ENCODE measurements at places on chromosomes 4 and X. TPM values are rescaled to one million over a fixed set of nuclear protein-coding genes. Genes with fewer than 3 reads are reported as not detected.

DNA sequence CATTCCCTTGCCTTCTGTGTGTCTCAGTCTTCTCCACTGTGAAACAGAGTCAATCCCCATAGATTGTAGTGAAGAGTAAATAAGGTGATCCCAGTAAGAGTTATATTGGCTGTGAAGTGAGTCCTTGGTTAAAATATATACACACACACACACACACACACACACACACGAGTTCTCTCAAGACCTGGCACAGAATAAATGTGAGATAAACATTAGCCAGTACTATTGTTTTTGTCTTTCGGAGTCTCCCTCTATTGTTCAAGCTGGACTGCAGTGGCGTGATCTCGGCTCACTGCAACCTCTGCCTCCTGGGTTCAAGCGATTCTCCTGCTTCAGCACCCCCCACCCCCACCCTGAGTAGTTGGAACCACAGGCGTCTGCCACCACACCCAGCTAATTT lies 44.8 kb upstream of the FAM156A start:
- H3K27me3 ChIP-seq = no peaks in the 10 kb centered on the region
- H3K4me3 ChIP-seq = no peak overlapping the region
- DNase-seq = no peak
- no peaks in the 10 kb centered on the region for H3K36me3 ChIP-seq
- H3K27ac ChIP-seq = no peak overlapping the region

- no peak for DNase-seq
- H3K27me3 ChIP-seq = no peaks in the 10 kb centered on the region
- no peak overlapping the region for H3K4me3 ChIP-seq
- no peak overlapping the region for H3K27ac ChIP-seq
Observed at GRCh38 chr4:128700659-128701350, 108.7 kb upstream of the JADE1 start.

DNA sequence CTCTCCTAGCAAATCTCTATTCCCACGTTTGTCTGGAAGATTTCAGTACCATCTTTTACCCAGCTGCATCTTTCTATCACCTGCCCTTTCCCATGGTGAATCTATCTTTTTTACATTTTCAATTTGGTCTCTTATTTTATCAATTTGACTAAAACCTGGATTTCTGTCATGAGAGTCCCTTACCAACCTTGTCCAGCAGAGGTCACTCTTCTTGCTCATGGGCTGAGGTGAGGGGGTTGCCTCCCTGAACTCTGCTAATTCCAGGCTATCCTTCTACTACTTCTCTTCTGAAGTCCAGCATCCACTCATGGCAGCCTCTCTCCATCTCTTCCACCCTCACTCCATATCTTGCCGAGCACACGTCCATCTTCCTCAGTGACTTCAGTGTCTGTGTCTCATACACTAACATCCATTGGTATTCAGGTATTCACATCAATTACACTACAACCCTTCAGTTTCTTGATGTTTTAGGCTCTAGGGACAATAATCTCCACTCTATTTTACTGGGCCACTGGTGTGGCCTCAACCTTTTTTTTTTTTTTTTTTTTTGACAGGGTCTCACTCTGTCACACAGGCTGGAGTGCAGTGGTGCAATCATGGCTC lies 17.8 kb upstream of the ZNF827 start:
- H3K36me3 ChIP-seq = no peaks in the 10 kb centered on the region
- peak; percentile 15 for DNase-seq
- H3K4me1 ChIP-seq = no peaks in the 10 kb centered on the region
- H3K27me3 ChIP-seq = no peaks in the 10 kb centered on the region

GRCh38 chrX:1394731-1395501 lies 3.0 kb upstream of the SLC25A6 start:
- H3K27ac ChIP-seq = no peak overlapping the region
- peaks cover 32% of the 10 kb centered on the region for H3K4me1 ChIP-seq
- DNase-seq = no peak
- H3K4me3 ChIP-seq = no peak overlapping the region
- peaks cover 21% of the 10 kb centered on the region for H3K36me3 ChIP-seq

DNA sequence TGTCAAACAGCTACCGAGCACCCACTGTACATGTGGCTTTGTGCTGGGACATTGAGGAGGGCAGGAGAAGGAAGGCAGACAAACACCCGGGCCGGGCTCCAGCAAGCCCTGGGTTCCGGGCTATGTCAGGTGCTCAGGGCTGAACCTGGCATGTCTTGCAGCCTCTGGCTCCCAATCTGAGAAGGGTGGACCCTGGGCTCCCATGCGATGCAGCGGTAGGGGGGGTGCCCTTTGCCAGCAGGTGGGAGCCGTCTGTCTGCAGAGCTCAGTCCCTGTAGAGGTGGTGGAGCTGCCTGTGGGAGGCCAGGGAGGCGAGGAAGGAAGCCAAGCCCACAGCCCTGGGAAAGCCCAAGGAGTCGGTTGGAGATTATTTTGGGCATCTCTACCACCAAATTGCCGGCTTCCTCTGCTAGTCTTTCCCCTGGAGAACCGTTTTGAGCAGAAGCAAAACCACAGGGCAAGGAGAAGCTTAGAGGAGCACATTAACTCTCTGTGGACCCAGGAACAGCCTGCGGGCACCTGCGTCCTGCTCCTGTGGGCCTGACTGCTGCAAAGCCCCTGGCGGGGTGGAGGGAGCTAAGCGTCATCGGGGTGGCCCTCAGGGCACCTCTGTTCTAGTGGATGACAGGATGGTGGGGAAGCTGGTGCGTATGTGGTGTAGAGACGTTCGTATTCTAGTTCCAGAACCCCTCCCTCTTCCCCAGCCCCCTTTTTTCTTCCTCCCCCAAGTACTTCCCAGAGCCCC lies 10.3 kb downstream of the CPZ start:
- H3K4me3 ChIP-seq = no peak overlapping the region
- H3K27ac ChIP-seq = no peak overlapping the region
- no peaks in the 10 kb centered on the region for H3K36me3 ChIP-seq
- no peak for DNase-seq
- H3K4me1 ChIP-seq = peaks cover 6% of the 10 kb centered on the region
- H3K27me3 ChIP-seq = no peaks in the 10 kb centered on the region

DNA sequence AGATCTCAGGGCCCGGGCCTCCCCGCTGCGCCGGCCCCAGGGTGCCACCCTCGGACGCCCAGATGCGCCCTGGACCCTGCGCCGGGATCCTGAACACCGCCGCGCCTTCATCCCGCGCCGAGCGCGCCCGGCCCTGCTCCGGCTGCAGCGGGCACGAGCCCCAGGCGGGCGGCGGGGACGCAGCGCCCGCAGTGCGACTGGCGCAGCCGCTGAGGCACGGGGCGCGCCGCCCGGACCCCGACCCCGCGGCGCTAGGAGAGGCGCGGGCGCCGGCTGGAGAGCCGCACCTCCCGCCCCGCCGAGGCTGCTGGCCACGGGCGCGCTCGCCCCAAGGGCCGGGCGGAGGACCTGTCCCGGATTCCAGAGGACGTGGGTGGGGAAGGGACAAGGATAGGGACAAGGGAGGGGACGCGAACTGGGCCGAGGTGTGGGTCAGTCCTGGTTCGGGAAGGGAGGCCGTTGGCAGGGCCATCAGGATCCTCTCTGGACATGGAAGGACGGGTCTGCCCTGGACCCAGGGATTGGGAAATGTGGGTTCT lies 1.1 kb downstream of the ZFYVE28 start:
- H3K4me1 ChIP-seq = peaks cover 65% of the 10 kb centered on the region
- no peak for DNase-seq
- no peaks in the 10 kb centered on the region for H3K36me3 ChIP-seq
- H3K27ac ChIP-seq = no peak overlapping the region

DNA sequence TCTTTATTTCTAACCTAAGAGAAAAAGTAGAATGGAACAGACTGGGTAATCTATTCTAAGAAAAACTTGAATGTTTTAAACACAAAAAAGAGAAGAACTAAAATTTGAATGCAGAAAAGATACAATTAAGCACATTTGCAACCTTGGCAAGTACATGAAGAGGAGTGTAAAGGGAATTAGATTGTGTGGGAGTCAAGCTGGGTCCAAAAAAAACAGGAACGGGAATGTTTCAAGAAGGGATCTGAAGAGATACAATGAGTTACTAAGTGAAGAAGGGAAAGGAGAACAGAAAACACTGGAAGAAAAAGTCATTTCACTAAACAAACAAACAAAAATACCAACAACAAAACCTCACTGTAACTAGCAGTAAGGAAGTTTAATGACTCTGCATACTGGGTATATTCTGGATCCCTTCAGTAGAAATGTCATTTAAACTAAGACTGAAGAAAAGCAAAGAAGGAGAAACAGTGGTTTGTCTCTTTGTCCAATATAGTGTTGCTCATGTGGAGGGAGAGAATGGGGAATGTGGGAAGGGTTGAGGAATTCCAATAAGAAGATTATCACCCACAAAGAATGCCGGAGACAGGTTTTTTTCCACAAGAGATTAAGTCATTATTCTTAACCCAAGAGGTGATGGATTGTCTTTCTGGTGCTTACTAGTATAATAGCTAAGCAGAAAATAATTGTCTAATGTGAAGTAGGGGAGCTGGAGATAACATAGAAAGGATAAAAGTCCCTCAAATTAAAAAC lies 50.4 kb upstream of the PTPN13 start:
- H3K4me3 ChIP-seq = no peak overlapping the region
- H3K27ac ChIP-seq = no peak overlapping the region
- H3K4me1 ChIP-seq = peaks cover 7% of the 10 kb centered on the region
- no peaks in the 10 kb centered on the region for H3K36me3 ChIP-seq
- no peaks in the 10 kb centered on the region for H3K27me3 ChIP-seq

GRCh38 chrX:105822138-105823091 lies at the start of gene NRK:
Gene NRK (plus strand): TSS chrX:105822539. CDS start chrX:105822846, 307 bp downstream.
- H3K4me3 ChIP-seq = no peak within 1 kb of the TSS
- no peaks in the 10 kb centered on the region for H3K4me1 ChIP-seq
- no peaks in the 10 kb centered on the region for H3K36me3 ChIP-seq

DNA sequence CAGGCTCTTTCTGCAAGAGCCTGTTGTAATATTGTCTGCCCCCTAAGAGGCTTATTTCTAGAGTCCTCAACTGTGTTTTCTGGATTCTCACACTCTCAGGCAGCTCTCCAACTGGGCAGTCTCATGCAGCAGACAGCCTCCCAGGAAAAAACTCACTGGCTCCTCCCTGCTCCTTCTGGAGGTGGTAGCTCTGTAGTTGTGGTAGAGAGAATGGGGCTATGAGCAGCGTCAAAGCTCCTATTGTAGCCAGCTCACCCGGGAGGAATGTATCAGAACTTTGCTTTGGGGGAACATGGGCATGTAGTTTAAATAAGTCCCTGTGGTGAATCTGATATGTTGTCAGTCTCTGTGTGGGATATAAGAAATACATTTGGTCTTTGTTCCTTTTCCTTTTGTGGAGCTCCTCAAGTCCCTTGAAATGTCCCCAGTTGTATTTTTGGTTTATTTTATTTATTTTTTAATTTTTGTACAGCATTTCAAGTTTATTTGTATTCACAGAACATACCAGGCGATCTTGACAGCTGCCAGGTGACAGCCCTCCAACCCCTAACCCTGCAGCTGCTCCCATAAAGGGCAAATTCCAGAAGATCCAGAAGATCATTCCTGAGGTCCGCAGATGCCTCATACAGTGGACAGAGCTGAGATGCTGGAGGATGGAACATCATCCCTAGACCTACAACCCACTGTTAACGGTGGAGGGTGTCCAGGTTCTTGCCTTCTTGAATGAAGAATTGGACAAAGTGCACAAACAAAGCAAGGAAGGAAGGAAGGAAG lies 45.7 kb downstream of the TRIM61 start:
- H3K4me3 ChIP-seq = no peak overlapping the region
- no peaks in the 10 kb centered on the region for H3K4me1 ChIP-seq
- no peak for DNase-seq

- no peaks in the 10 kb centered on the region for H3K36me3 ChIP-seq
- no peaks in the 10 kb centered on the region for H3K27me3 ChIP-seq
- H3K4me1 ChIP-seq = peaks cover 41% of the 10 kb centered on the region
- peak; percentile 8 for DNase-seq
- H3K4me3 ChIP-seq = no peak overlapping the region
Observed at GRCh38 chr4:38154252-38154651, 194.1 kb downstream of the PTTG2 start.

DNA sequence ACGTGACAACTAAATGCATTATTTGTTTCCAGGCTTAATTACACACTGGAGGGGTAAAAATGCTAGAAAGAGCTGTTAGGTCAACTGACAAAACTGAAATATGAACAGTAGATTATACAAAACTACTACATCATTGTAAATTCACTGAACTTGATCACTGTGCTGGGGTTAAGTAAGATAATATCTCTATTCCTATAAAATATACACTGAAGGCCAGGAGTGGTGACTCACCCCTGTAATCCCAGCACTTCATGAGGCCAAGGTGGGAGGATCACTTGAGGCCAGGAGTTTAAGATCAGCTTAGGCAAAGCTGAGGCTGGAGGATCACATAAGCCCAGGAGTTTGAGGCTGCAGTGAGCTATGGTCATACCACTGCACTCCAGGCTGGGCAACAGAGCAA lies 31.8 kb upstream of the NKX6-1 start:
- no peaks in the 10 kb centered on the region for H3K36me3 ChIP-seq
- H3K4me3 ChIP-seq = no peak overlapping the region

- peaks cover 19% of the 10 kb centered on the region for H3K4me1 ChIP-seq
- H3K36me3 ChIP-seq = no peaks in the 10 kb centered on the region
- DNase-seq = no peak
- no peak overlapping the region for H3K27ac ChIP-seq
- no peaks in the 10 kb centered on the region for H3K27me3 ChIP-seq
Observed at GRCh38 chr4:122537388-122538135, 81.0 kb upstream of the IL2 start.

GRCh38 chr4:110510277-110510676 lies 34.3 kb downstream of the ENPEP start:
- no peak overlapping the region for H3K27ac ChIP-seq
- H3K4me1 ChIP-seq = no peaks in the 10 kb centered on the region
- no peaks in the 10 kb centered on the region for H3K36me3 ChIP-seq
- H3K27me3 ChIP-seq = no peaks in the 10 kb centered on the region
- H3K4me3 ChIP-seq = no peak overlapping the region

DNA sequence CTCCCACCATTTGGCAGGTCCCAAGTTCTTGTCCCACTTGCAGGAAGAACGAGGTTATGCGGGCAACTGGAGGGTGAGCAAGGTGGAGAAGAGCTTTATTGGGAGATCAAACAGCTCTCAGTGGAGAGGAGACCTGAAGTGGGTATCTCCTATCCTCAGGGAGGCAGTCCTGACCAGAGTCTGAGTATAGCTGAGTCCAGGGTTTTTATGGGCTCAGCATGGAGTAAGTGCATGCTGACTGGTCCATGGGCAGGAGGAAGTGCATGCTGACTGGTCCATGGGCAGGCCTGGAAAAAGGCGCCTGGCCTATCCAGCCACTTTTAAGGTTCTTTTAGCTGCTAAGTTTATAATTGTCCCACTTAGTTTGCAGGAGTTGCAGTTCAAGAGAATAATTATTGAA lies 7.4 kb upstream of the HNRNPD start:
- DNase-seq = no peak
- H3K27me3 ChIP-seq = no peaks in the 10 kb centered on the region
- H3K27ac ChIP-seq = no peak overlapping the region
- H3K4me1 ChIP-seq = peaks cover 4% of the 10 kb centered on the region

NCAPG gene
- total RNA-seq = 0.58 TPM

SSX7 gene
- total RNA-seq = not detected

F8A2 gene
- not detected for total RNA-seq

FGG gene
- total RNA-seq = not detected

ANKRD50 gene
- total RNA-seq = 0.27 TPM

HTRA3 gene
- not detected for total RNA-seq

S100P gene
- 2.8 TPM for total RNA-seq

ELF2 gene
- 84.1 TPM for total RNA-seq

CLCN5 gene
- total RNA-seq = 0.61 TPM

Measured in CD4-positive, alpha-beta T cell (primary cell).